Right renal cortex interstitium (tissue), 3 donors: ENCODE measurements at places on chromosomes 12 and 14. TPM values are rescaled to one million over a fixed set of nuclear protein-coding genes. Genes with fewer than 3 reads are reported as not detected.

DNA sequence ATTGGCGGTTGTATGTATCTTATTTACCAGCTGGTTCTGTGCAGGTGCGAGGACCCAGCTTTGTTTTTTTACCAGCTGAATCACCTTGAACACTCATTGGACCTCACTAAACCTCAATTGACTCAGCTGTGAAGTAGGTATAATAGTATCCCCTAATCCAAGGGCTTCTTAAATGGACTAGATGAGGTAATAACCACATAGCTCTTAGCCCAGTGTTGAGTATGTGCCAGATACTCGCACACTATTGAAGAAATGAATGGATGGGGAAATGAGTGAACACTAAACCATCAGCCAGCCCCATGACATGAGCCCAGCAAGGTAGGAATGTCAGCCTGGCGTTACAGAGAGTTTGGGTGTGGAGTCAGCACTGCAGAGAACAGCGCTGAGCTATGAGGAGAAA lies 79.7 kb downstream of the RIMBP2 start:
- DNase-seq = no peak

GRCh38 chr12:111174251-111174960 lies 194.5 kb downstream of the PHETA1 start:
- DNase-seq = no peak

The RHOJ gene
- 23.0 TPM for polyA plus RNA-seq

DNA sequence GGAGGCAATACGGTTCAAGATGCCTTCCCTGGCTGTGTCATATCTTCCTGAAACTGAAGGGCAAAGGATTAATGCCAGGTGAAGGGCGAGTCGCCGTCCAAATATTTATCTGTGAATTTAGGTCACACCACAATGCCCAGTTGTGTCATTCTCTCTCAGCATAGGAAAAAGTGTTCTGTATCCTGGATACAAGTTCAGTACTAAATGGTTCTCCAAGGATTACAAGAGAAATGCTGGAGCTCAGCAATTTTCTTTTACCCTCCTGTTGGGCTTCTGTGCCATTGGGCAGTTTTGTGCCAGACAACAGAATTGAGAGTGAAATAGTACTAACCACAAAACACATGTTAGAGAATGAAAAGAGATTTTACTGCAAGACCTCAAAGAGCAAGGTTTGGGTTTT lies 493.9 kb downstream of the EGLN3 start:
- DNase-seq = no peak

- no peak for DNase-seq
These were observed 189.2 kb upstream of the RASSF8 start for GRCh38 chr12:25769082-25769945.

DNA sequence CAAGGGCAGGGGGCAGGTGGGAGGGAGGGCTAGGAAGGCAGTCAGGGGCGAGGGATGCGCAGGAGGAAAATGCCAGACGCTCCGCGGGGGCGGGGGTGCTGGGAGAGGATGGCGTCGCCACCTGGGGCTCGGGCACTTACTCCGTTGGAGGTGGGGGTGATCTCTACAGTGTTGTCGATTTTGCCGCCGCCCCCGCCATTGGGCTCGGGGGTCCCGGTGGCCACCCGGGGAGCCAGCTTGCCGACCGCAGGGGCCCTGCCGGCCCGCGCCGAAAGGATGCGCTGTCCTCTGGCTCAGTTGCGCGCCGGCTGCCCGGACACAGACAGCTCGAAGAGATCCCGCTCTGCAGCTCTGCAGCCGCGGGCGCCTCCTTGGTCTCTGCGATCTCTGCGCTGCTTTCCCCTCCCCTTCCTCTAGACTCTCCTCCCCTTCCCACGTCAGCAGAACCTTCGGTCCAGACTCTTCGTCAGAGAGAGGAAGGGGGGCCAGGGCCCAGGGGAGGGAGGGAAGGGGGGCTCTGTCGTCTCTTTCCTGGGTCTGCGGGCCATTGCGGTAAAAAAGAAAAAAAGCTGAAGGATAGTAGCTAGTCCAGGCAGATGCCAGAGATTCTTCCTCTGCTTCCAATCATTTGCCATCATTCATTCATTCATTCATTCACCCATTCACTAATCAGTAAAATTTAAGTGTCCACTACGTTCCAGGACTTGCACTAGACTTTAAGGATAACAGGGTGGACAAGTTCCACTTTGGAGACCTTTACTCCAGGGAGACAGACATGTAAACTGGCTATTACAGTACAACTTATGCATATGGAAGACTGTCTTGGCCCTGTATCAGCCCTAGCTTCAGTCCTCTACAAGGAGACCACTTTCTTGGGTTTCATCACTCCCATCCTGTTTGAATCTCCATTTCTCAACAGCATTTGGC lies at the start of gene SLC22A17:
Gene SLC22A17 (minus strand): TSS at position 382 of the 927 bp plus-strand sequence.
- DNase-seq = peak; percentile 86
